ENCODE measurements at places on chromosomes 16 and 17.

DNA sequence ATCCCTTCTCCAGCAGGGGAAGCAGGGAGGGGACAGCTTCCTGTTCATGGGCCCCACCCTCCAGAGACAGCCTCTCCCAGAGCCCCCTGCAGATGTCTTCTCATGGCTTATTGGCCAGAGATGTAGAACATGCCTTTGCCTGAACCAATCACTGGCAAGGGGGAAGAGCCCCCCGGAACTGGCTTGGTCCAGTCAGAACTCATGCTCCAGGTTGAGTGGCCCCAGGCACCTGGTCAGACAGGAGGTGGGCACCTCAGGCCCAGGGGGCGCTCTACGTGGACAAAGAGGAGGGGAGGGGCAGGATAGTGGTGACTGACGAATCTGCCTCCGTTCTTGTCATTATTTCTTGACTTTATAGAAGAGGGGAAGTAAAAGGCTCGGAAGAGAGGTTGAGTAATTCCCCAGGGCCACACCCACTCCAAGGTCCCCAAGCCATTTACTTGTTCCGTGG, 23.6 kb downstream of the RAB11FIP4 start:
- DNase-seq: no peak

GRCh38 chr17:72192800-72193192, 72.0 kb downstream of the SOX9 start:
- no peak for DNase-seq

- no peak for DNase-seq
Measured at GRCh38 chr17:6476810-6477179, 32.5 kb downstream of the PIMREG start.

DNA sequence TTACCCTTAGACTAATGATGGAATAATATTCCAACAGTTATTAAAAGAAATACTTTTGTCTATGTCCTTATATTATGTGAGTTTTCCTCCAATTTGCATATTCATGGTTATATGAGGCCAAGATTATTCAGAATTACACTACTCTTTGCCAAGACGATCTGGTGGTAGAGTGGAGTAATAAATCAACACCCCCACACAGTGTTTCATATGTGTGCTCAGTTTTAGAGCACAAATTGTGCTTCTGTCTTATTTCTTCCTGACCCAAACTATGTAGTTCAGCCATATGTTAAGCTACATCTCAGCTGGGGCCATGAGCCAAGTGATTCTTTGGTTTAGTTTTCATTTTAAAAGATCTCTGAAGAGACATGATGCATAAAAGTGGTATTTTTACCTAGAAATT, 26.9 kb upstream of the PPM1E start:
- DNase-seq: no peak
